NCI-H1417 treated with DMSO at 0.1 percent for 48 hours (cell line): ENCODE measurements at places on chromosomes 1 and 21.

- DNase-seq, result no peak
Measured at GRCh38 chr1:1318131-1318652, 6.3 kb downstream of the INTS11 start.

DNA sequence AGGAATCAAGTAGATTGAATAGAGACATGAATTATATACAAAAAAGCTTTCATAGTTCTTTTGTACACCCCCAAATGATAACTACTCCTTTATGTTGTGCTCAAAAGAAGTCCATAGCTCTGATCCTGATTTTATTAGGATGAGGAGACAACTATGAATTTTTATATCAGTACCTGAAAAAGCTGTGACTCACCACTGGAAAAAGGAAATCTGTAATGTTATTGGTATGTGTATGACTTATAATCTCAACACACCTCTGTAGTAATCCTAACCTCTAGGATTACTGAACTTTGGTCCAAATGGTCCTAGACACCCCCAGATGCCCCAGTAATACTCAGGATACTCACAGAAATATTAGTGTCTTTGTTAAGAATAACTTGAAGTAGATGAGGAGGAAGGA, 10.2 kb downstream of the PRKAB2 start:
- no peak for DNase-seq

DNA sequence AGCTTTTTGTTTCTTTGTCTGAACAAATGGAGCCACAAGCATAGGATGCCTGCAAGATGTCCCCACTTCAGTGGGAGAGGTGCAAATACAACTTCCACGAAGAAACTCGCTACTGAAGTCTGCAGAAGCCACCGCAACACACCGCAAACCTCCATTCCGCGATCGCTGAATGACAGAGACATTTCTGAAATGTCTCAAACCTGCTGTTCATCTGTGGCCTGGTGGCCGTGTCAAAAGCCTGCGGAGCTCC, 1.0 kb downstream of the TP53BP2 start:
- DNase-seq, result no peak

DNA sequence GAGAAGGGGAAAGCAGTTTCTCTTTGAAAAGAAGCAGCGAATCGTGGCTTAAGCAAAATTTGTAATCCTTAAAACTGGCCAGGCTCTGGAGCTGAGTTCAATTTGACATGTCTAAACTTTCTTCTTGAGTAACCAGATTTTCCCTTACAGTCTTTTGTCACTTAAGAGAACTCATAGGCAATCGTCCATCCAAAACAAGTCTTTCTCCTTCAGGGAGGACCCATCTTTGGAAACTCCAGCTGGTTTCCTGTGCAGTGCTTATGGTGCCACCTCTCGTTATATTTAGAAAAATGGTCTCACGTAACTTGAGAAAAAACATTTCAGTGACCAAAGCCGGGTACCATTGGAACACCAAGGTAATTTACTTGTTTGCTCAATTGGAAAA, 1.8 kb upstream of the PTTG1IP start:
- DNase-seq, result no peak

DNA sequence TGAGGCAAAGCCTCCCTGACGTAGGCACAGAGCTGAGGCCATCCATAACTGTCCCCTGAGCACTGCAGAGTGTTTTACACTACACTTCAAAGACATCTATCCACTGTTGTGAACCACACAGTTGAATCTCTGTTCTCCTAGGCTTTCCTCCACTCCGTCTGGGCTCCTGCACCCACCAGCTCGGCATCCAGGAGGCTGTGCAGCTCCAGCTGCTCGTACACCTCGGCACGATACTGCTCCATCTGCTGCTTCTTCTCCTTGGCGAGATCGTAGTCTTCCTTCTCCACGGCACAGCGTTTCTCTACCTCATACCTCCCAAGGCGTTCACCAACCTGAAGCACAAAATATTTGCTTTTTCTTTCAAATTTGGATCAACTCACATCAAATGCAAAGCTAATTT, 18.2 kb downstream of the CEP104 start:
- no peak for DNase-seq

GRCh38 chr1:46616277-46617107, at the start of gene MOB3C:
Gene MOB3C, minus strand, starts transcription at chr1:46616811. Its CDS starts 3,490 bp downstream, at chr1:46613321.
- no peak for DNase-seq

DNA sequence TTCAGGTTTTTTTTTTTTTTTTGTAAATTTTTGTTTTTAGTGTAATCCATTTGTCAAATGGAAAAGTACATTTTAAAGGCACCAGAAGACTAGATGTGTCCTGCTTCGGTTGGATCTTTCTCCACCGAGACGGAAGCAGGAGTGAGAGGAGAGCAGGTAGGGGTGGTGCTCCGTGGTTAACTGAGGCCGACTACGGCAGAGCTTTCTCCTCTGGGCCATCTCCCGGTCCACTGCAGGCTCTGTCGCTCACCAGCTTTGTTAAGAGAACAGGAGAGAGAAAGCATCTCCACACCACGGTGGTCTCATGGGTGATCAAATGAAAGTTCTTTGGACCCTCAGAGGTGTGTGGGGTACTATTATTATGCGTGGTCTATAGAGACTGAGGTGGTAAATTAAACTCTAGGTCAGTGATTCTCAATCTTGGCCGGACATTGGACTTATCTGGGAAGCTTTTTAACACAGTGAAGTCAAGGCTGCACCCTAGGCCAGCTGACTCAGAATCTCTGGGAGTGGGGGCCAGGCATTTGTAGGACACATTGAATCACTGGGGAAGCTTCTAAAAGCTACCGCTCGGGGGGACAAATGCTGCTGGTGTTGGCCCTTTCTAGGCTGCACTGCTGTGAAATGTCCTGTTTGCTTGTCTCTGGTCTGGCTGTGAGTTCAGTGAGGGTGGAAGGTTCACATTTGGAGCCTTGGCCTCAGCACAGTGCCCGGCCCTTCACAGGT, 25.0 kb downstream of the ABCA4 start:
- no peak for DNase-seq
